Astrocyte of the cerebellum (primary cell): ENCODE measurements at places on chromosomes 4 and X.

- DNase-seq, result no peak
Observed at GRCh38 chr4:52935317-52935716, 73.2 kb downstream of the RASL11B start.

- no peak for DNase-seq
Observed at GRCh38 chr4:80986011-80986410, 44.5 kb upstream of the BMP3 start.

- DNase-seq, result no peak
Observed at GRCh38 chr4:15428611-15429010, 778 bp downstream of the C1QTNF7 start.

GRCh38 chr4:94828882-94829281 is 71.1 kb downstream of the BMPR1B start:
- DNase-seq, result no peak

DNA sequence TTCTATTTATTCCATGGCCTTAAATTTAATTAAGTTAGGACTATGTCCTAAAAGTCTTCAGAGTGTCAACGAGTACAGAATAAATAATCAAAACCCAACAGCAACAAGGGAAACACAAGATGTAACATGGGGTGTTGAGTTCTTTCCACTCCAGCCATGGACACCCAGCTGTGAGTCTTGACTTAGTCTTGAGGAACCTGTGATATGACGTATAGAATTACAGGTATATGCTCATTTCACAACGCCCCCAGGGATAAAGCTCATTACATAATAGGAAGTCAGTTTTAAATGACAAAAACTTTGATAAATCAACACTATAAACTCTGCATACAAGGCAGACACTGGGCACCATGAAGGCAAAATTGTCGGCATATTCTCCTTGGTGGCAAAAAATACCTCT is 200.0 kb upstream of the CASK start:
- no peak for DNase-seq
